ENCODE measurements at places on chromosomes 1 and 21.

DNA sequence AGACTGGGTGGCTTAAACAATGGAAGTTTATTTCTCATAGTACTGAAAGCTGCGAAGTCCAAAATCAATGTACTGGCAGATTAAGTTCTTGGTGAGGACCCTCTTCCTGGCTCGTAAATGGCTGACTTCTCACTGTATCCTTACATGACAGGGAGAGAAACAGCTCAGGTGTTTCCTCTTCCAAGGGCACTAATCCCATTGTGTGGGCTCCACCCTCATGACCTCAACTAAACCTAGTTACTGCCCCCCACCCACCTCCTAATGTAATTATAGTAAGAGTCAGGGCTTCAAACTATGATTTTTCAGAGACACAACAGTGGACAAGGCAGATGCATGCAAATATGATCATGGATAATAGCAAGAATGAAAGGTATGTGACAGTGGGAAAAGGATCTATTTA, 81.2 kb upstream of the HP1BP3 start:
- DNase-seq, result no peak

- DNase-seq, result no peak
Measured at GRCh38 chr1:78758506-78758905, 108.9 kb downstream of the IFI44 start.

GRCh38 chr1:221069986-221070385, 190.7 kb downstream of the HLX start:
- DNase-seq, result no peak

GRCh38 chr1:78177708-78178270, 132.0 kb downstream of the GIPC2 start:
- DNase-seq, result no peak

DNA sequence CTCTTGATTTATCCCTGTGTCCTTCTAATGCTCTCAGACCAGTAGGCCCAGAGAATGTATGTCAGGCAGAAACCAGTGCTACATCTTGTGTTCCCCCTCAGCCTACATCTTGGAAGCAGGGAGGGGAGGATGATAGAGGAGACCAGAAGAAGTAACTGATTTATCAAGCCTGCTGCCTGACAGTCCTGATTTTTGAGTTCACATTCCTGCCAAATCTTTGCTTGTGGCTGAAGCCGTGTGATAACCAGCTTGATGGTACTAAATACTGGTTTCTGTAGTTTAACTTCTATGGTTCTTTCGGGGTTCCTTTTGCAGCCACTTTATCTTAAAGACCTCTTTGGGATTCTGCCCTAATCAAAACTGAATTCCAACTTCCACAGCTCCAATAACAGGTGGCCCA, 59.7 kb upstream of the WDR26 start:
- DNase-seq, result no peak

DNA sequence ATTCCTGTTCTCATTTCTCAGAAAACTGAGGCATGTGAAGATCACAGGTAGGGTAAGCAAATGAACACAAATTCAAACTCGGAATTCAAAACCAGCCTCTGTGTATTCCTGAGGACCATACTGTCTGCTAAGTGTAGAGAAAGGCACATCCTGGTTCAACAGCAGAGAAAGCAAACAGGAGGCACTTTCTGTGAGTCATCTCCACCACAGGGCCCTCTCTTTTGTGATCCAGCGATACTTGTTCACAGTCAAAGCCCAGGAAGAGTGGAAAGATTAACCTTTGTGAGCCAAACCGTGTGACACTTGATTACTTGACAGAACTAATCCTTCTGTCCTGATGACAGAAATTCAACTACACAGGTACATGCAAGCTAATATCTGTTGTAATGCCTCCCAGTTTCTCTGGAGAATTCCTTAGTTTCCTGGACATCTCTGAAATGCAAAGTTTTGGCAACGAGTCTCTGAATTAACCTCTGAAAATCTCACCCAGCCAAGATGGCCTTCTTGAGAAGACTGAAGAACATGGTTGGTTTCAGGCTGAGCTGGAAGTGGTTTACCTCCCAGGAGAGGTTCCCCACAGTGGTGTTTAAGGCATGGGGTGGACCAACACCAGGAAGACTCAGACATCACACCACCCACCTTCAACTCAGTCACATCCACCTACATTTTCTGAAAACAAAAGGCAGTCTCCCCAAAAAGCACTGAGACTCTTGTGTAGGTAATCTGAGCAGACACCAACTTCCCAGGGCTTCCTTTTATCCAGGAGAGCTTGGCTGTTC, 98.2 kb upstream of the ERG start:
- no peak for DNase-seq

GRCh38 chr1:70353601-70354331, 756 bp downstream of the ANKRD13C start:
- peak; percentile 13 for DNase-seq

DNA sequence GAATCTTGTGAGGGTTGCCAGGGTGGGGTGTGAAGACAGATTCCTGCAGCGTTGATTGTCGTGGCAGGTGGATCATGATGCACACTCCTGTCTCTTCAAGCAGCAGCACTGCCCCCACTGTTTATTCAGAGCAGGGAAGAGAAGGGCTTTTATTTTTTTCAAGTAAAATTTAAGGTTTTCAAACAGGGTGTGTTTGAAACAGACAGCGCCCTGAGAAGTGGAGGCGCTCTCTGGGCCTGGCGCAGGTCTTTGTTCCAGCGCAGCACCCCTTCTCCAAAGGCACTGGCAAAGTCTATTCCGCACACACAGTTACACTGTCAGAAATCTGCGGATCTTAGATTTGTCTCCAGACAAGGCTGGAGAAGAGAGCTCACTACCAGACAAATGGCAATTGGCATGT, 7.0 kb downstream of the C1orf53 start:
- DNase-seq, result no peak

DNA sequence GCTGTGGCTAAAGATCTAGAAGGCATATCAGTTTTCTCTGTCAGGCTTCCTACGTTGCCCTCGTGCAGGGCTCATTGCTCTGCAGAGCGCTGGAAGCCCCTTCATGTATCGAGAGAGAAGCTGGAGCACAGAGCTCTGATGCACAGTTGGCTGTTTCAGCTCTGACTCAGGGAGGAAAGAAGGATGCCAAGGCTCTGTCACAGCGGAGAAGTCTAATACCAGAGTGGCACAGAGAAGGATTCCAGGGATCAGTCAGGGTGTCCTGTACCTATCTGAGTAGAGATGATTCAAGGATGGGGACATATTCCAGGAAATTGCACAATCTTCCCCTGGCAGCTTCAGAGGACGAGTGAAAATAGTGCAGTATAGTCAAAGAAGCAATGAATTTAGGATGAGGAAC, 179.2 kb upstream of the FMN2 start:
- DNase-seq, result no peak

DNA sequence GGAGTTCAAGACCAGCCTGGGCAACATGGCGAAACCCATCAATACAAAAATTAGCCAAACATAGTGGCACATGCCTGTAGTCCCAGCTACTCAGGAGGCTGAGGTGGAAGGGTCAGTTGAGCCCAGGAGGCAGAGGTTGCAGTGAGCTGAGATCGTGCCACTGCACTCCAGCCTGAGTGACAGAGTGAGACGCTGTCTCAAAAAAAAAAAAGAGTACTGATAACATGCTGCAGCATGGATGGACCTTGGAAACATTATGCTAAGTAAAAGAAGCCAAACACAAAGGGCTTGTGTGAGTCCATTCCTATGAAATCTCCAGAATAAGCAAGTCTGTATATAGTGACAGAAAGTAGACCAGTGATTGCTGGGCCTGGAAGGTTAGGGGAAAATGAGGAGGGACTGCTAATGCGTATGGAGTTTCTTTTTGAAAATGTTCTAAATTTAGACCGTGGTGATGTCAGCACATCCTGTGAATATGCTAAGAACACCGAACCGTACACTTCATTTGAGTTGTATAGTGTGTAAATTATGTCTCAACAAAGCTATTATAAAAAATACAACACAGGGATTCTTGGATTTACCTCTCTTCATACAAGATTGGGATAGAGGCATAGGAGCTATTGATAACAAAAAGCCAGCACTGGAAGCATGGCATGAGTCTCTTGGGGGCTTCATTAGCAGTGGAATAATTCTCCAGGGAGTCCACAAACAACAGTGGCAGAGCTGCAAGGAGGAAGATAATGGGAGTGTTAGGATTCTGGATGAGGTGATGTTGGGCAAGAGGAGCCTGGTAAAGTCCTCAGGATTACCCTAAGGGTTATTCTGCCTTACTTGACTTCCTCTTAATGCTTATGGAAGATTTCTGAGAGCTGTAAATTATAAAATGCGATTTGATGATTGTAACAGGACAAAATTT, 73.5 kb downstream of the TTC3 start:
- DNase-seq, result no peak

GRCh38 chr1:209522826-209523225, 60.7 kb upstream of the CAMK1G start:
- DNase-seq, result no peak

GRCh38 chr1:14913482-14914177, 239.9 kb upstream of the TMEM51 start:
- DNase-seq, result peak; percentile 37

GRCh38 chr1:28010969-28011368, 51.2 kb downstream of the XKR8 start:
- DNase-seq, result no peak

GRCh38 chr1:58047265-58047858, 499.2 kb downstream of the OMA1 start:
- peak; percentile 51 for DNase-seq

GRCh38 chr1:202861420-202862132, 27.4 kb downstream of the RABIF start:
- peak; percentile 95 for DNase-seq

GRCh38 chr21:37564341-37564923, 197.9 kb downstream of the DYRK1A start:
- DNase-seq, result no peak

DNA sequence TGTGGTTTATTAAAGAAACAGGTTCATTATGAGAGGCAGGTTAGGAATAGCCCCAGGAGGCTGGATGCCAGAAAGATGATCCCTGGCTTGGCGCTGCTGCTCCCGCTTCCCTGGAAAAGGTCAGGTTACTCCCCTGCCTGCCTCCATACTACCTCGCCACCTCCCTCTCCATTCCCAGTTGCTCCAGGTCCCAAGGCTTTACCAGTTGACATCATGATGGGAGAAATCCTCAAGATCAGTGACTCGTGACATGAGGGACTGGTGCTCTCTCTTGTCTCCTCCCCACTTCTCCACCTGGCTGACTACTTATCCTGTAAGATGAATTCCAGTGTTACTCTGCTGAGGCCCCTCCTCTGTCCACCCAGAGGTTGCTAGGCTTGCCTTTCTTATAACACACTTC, 19.7 kb downstream of the VASH2 start:
- DNase-seq, result peak; percentile 25

- DNase-seq, result no peak
Measured at GRCh38 chr1:27346991-27347624, 5.3 kb downstream of the SYTL1 start.

DNA sequence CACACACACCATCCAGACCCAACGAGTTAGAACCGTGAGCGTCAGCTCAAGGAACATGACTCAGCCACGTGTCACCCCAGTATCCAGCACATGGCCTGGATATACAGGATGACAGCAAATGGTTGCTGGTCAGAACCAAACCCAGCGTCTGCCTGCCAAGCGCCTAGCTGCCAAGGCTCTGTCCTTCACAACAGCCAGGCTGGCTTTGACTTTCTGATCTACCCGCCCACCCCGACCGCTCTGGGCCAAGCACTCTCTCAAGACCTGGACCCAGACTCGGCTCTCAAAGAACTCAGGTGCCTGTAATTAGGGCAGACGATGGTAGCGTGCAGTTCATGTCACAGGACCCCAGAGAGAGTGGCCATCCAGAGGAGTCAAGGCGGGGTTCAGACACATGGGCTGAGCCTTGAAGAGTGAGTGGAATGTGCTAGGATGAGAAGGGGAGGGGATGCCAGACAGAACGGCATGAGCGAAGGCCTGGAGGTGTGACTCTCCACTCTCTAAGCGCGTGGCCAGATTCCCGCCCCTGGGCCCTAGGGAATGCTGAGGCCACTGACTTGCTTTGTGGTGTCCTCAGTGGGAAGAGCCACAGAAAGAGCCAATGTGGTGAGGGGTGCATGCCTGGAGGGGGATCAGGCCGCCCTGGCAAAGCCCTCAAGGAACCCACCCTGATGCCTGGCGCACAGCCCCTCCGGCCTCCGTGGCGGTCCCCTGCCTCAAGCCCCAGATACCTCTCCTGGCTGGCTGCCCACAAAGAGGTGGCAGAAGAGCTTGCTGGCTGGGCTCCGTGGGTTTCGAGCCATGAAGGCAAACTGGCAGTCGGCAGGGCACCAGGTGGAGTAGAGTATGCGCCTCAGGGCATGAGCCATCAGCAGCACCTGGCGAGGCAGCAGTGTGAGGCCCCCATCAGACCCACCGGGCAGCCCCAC, 7.0 kb downstream of the SH2D5 start:
- no peak for DNase-seq

GRCh38 chr1:203185585-203185984, 919 bp downstream of the CHI3L1 start:
- no peak for DNase-seq

GRCh38 chr1:67747671-67748546, 62.9 kb downstream of the GADD45A start:
- no peak for DNase-seq

GRCh38 chr21:33451634-33452071, 28.1 kb downstream of the TMEM50B start:
- DNase-seq, result no peak

Data from nephron progenitor cell (in vitro differentiated cells).